ENCODE measurements at places on chromosomes 13 and 19. TPM values are rescaled to one million over a fixed set of nuclear protein-coding genes. Genes with fewer than 3 reads are reported as not detected.

The APOC4 gene
- not detected for total RNA-seq

The SHISA2 gene
- total RNA-seq: 1.2 TPM

GRCh38 chr13:34567597-34567996, 374.5 kb upstream of the NBEA start:
- DNase-seq: no peak

- DNase-seq: no peak
These were observed 142.3 kb downstream of the RNF17 start for GRCh38 chr13:24906268-24906667.

DNA sequence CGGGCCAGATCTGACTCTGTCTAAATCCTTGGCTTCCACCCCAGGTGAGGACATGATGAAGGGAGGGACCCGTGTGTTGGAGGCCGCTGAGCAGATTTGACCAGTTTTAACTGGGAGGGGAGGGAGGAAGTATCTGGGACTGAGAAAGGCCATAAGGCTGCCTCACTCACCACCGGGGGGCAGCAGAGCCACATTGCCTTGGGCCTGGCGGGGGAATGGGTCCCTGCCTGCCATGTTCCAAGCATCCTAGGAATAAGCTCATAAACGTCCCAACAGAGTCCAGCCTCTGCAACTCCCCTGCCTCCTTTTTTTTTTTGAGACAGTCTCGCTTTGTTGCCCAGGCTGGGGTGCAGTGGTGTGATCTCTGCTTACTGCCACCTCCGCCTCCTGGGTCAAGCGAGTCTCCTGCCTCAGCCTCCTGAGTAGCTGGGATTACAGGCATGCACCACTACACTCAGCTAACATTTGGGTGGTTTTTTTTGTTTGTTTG, 15.5 kb downstream of the MAST3 start:
- no peak for DNase-seq

Measured in Panc1 (cell line).